ENCODE measurements at places on chromosomes 4 and X. TPM values are rescaled to one million over a fixed set of nuclear protein-coding genes. Genes with fewer than 3 reads are reported as not detected.
A peak's percentile ranks its signal among the peaks of the same experiment; 100 is the strongest.

DNA sequence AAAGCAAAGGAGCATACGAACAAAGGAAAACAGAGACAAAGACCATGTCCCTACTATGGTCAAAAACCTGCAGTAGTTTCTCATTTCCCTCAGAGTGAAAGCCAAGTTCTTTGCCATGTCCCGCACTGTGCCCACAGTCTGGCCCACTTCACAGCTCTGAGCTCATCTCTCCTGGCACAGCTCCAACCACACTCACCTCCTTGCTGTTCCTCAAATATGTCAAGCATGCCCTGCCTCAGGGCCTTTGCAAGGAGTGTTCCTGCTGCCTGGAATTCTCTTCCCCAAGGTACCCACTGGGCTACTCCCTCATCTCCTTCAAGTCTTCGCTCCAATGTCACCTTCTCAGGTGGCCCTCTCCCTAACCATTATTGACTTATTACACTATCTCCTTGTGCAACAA lies 72.1 kb downstream of the COX18 start:
- no peak for DNase-seq

- DNase-seq: no peak
These were observed 1.3 kb downstream of the TMEM47 start for GRCh38 chrX:34655501-34656455.

GRCh38 chr4:163523791-163524365 lies 29.4 kb downstream of the TMA16 start:
- DNase-seq: no peak

DNA sequence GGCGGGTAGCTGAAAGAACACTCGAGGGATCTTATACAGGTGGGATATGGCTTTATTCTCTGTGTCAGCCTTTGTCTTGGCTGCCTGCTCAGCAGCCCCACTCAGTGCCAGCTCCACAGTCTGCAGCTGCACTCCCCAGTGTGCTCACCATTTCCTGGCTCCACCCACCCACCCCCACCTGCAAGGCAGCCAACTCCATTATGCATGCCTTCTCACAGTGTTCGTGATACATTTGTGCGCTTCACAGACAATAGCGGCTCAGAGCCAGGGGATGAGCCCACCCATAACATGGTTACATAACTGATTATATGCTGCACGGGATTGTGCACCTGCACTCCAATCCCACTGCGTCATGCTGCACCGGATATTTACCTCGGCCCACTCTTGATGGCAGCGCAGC lies 8.8 kb upstream of the TMEM128 start:
- peak; percentile 24 for DNase-seq

GRCh38 chr4:121676345-121677075 lies 20.3 kb downstream of the ANXA5 start:
- DNase-seq: no peak

GRCh38 chr4:165580351-165580905 lies 201.6 kb downstream of the CPE start:
- DNase-seq: no peak

GRCh38 chrX:50635817-50636365 lies 165.3 kb upstream of the DGKK start:
- no peak for DNase-seq

GRCh38 chr4:87624698-87625097 lies 16.4 kb downstream of the DSPP start:
- DNase-seq: no peak

DNA sequence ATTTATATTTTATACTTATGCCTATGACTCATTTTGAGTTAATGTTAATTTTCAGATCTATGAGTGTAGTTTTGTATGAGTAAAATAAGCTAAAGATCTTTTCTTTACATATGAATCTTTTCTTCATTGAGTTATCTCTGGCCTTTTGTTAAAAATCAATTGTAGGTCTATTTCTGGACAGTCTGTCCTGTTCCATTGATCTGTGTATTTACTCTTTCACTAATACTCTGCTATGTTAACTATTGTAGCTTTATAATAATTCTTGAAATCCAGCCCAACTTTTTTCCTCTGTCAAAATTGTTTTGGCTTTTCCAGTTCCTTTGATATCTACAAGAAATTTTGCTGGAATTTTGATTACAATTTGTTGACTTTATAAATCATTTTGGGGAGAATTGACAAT lies 177.0 kb downstream of the RBM46 start:
- DNase-seq: no peak

DNA sequence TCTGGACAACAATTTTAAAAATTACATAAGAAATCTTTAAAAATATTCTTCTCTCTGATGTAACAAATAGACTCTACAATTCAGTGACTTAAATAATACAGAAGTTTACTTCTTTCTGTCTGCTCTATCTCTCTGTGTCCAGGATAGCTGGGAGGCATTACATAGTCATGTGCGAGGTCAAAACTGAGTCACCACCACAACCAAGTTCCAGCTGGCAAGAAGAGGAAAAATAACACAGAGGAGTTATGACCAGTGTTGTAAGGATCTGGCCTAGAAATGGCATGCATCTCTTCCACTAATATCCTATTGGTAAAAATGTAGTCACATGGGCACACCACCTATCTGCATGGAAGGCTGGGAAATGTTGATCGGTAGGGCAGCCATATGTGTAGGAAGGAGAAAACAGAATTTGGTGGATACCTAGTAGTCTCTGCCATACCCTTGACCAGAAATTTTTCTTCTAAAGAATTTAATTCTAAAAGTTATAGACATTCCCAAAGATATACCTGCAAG lies 39.4 kb upstream of the WDFY3 start:
- no peak for DNase-seq

- DNase-seq: no peak
These were observed 581 bp upstream of the FAM114A1 start for GRCh38 chr4:38866973-38867477.

DNA sequence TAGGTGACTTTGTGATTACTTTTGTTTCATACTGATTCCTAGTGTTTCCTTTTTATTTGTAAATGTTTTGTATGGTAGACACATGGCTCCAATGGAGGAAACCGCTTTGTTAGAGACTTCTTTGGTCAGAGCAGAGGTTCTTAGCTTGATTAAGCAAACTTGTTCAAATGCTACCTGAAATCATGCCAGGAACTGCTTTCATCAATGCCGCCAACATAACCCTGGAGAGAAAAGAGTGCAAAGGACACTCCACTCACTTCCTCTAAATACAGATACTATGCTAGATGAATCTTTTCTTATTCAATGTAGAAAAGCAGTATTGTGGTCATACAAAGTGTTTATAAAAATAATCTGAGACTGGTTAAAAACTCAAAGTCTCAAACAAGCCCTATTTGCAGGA lies 25.7 kb upstream of the COX7B2 start:
- no peak for DNase-seq

NAP1L3 gene
- total RNA-seq: not detected

ADH1B gene
- not detected for total RNA-seq

SPP1 gene
- total RNA-seq: not detected

DRD5 gene
- not detected for total RNA-seq

MAGT1 gene
- 30.2 TPM for total RNA-seq

FRMD7 gene
- not detected for total RNA-seq

Data from OCI-LY7 (cell line).